Breast epithelium (tissue), 4 donors: ENCODE measurements at places on chromosomes 6 and 20. TPM values are rescaled to one million over a fixed set of nuclear protein-coding genes. Genes with fewer than 3 reads are reported as not detected.

DNA sequence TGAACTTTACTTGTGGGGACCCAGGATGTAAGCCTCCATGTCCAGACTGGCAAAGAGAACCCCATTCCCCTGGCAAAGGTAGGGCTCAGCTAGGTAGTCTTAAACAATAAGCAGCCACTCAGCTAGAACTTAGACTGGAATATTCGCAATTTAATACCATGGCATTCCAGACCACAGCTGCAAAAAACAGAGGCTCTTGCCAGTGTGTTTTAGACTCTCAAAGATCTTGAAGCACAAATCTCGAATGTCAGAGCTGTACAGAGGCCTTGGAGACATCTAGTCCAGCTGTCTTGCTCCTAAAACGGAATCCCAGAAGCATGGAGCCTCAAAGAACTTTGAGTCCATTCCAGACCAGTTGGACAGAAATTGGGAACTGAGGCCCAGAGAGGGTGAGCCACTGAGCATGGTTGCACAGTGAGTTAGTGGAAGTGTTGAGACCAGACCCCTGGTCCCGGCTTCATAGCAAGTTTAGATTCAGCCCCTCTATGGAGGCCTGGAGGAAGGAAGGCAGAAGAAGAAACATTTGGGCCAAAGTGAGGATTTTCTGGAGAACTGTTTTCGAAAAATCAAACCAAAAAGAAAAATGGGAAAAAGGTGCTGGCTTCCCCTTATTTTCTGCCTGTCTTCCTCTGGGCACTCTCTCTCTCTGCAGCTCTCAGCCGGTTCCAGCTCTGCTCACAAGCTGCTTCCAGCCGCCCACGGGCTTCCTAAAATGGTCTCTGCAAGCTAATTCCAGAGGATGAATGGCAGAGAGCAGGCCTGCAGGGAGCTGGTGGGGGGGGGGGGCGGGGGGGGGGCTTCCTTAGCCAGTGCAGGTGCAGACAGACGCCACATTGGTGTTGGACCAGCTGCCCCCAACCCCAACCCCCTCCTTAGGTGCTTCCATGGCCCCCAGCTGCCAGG is 32.4 kb downstream of the AAR2 start:
- DNase-seq = no peak

The C4A gene
- total RNA-seq = 7.2 TPM

DNA sequence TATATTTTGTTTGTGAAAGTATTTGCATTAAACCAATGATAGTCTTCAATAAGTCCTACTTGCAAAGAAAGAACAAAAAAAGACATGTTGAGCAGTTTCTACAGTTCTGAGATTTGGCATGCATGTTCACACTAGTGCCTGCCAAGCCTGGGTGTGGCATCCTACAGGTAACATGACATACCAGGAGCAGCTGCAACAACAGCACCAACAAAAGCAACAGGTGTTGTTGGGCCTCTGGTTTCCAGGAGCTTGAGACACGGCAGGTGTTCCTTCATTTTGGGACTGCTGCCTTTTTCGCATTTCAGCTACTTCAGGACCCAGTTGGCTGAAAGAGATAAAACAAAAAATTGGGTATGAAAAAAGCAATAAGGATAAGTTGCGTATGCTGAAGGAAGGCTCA is 41.2 kb upstream of the MTRF1L start:
- no peak for DNase-seq

DNA sequence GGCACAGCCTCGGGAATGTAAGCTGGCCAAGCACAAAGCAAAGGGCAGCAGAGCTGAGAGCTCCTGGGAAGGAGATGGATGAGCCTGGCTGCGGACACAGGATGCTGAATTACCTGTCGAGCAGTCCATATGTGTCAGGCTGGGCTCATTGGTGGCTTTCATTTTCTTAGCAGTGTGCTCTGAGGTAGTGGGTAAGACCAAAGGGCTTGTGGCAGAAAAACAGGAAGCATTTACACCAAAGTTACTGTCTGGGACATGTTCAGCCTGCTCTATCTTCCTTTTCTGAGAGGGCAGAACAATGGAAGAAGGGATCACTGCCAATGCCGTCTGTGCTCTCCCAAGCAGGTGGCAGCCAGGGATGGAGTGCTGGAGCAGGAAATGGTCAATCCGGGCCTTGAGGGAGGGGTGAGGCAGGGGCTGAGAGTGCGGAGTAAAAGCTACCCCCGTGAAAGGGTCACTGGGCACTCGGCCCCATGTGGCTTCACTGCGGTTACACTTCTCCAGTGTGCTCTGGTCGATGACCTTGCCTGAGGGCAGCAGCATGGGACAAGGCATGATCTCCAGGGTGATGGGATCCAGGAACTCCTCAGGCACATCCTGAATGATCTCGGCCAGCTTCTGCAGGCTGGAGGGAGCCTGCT is 36.9 kb upstream of the AVP start:
- no peak for DNase-seq

DNA sequence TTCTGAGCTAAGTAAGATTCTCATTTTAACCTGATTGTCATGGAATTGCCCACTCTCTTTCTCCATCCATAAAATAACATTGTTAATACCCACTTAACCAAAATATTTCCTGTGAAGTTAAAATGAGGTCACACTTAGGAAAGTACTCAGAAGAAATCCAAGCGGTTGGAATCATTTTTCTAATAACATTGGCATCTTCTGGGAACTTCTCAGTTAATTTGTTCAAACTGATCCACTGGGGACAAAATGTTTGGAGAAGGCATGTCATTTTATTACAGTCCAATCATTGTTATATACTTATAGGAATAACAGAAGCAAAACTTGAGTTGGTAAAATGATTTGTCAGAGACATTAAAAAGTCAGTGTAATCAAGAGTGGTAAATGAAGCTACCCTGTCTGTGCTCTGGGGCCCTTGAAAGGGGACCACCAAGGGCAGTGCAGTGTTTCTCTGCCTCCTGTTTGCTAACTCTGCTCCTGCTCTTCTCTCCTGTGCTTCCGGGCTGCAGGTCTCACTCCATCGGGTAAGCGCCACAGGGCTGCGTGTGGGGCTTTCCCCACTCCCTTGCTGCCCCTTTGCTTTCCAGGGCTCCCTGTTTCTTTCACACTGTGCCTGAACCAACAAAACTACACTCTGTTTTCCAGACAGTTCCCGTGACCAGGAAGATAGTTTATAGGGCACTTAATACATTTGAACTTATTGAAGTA is 50.1 kb downstream of the HDDC2 start:
- DNase-seq = no peak

DNA sequence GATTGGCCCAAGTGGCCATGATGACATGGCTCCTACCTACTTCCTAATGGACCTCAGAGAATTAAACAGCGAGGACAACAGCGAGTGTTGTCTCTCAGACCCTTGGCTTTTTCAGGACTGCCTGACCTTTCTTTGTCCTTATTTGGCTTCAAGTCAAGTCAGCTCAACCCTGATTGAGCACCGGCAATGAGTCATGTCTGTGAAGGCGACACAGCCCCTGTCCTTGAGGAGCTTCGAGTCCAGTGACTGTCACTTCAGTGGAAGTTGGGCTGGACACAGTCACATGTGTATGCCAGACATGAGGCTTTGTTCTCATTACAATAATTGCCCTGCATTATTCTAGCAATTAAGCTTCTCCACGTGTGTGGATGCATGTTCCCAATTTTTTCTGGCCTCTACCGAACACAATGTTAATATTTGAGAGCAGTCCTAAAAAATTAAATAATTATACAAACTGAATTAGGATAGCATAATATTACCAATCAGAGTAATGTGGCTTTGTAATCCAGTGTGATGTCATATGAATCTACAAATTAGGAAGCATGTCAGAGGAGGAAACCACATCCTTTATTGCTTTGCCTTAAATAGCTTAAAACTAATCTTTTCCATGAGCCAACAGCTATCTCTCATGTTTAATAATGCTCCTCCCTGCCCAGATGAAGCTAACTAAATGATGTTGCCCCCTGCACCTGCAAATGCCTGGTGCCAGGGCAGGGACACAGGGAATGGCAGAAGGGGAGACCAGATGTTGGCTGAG is 178.6 kb downstream of the CDH26 start:
- no peak for DNase-seq

- no peak for DNase-seq
Measured at GRCh38 chr6:156699017-156699421, 78.2 kb upstream of the ARID1B start.

- no peak for DNase-seq
Measured at GRCh38 chr6:154632119-154632518, 101.1 kb upstream of the SCAF8 start.

GRCh38 chr6:1082285-1082935 is 229.5 kb upstream of the FOXQ1 start:
- DNase-seq = no peak

DNA sequence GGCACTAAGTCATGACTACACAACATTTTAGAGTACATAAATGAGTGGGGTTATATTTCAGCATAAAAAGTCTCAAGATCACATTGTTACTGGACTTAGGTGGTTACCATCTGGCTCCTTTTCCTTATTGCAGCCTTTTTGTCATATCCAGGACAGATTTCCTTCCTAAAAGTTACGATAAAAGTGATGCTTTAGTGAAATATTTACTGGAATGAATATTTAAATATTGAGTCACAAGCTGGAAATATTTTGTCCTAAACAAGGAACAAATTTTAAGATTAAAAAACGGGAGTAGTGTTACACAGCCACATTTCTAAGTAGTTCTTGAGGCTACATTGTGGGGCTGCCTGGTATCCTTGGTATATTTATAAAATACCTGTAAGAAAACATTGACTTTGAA is 52.2 kb downstream of the CDC40 start:
- no peak for DNase-seq

- no peak for DNase-seq
Measured at GRCh38 chr6:104896914-104897313, 37.2 kb upstream of the HACE1 start.

DNA sequence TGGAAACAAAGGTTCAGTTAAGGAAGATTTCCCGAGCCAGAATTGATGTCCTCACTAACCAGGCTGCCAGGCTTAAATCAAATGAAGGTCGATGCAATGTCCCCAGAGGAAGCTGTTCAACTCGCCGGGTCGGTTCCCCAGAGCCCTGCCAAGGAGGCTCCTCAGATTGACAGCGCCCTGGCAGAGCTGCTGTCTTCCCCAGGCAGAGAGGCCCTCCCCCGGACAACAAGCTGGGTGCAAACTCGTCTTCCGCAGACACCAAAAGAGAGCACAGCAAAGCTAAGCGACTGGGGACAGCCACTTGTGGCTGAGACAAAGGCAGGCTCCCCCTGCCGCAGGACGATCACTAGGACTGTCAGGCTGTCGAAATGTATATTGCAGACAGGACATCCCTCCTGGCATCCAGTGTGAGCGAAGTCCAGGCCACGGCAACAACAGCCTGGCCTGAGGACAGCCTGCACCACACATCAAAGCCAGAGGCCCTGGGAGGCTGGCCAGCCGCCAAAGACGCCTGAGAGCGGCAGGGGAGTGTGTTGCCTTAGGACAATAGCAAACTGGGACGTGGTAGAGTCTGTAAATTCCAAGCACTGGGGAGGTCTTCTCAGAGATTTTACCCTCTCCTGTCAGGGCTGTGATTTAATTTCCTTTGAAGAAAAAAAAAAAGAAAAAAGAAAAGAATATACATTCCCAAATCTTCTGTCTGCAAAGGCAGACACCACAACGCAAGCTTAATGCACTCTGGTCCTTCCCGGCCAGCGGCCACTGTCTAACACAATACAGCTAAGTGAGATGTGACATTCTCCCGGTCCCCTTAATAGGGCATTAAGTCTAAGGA is 99.1 kb downstream of the HIVEP2 start:
- peak; percentile 63 for DNase-seq

The GGTLC1 gene
- total RNA-seq = not detected

The PREP gene
- total RNA-seq = 22.3 TPM

The HEY2 gene
- 2.4 TPM for total RNA-seq

The POPDC3 gene
- not detected for total RNA-seq

The CMTR1 gene
- 35.7 TPM for total RNA-seq

- no peak for DNase-seq
Measured at GRCh38 chr6:150275489-150275888, 93.3 kb upstream of the IYD start.

DNA sequence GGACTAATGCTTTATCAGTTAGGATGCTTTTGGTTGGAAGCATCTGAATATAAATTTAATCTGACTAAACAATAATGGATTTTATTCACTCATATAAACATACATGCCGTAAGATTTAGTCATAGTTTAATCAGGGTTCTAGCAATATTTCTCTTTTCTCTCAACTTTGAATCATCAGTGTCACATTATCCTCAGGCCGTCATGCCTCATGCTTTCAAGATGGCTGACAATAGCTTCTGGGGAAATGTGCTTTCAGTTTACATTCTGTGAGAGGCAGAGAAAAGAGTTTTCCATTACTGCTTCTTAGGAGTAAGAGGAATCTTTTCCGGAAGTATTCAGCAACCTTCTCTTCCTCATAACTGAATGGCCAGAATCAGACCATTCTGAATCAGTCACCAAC is 162.2 kb downstream of the GJA1 start:
- no peak for DNase-seq

DNA sequence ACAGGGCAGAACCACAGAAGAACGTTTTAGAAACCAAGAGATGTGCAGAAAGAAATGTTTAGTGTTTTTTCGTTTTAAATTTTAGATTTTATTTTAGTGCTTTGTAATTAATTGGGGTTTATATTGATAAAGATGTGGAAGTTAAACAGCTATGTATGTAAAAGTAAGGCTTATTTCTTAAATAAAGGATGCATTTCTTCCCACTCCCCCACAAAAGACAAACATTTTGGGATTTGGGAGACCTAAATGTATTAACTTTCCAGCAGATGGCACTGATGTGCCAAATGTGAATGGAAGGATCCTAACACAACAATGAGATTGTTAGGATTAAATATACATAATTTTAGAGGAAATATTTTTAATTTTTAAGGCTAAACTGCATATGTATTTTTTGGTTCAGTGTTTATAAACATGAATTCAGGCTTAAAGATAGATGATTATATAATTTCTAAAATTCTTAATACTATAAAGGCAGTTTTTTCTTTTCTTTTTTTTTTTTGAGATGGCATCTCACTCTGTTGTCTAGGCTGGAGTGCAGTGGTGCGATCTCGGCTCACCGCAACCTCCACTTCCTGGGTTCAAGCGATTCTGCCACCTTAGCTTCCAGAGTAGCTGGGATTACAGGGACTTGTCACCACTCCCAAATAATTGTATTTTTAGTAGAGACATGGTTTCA is 12.0 kb downstream of the PFDN4 start:
- no peak for DNase-seq

- no peak for DNase-seq
Measured at GRCh38 chr6:35142588-35143569, 1.7 kb upstream of the TCP11 start.
